CD4-positive, alpha-beta T cell treated with Interleukin-4 for 4 hours (primary cell): ENCODE measurements at places on chromosomes 5 and 9.

GRCh38 chr9:84296146-84296843, 44.3 kb downstream of the SLC28A3 start:
- DNase-seq = peak; percentile 72

DNA sequence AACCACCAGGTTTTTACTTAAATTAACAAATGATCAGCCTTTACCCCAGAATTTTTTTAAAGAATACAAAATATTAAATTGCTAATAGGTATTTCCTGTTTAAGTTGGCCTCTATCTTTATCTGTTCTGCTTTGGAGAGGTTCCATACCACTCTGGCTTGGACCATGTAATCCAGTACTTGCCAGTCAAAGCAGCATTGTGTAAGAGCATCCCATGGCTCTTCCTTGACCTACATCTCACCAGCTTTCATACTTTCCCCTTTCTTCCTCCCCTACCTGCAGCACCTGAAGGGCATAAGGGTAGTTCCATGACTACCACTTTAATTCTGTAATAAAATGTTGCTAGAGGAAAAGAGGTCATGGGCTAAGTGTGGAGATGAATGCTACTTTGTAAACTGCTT, 140.8 kb upstream of the MTAP start:
- DNase-seq = no peak

GRCh38 chr9:10168241-10168640, 444.6 kb downstream of the PTPRD start:
- no peak for DNase-seq

DNA sequence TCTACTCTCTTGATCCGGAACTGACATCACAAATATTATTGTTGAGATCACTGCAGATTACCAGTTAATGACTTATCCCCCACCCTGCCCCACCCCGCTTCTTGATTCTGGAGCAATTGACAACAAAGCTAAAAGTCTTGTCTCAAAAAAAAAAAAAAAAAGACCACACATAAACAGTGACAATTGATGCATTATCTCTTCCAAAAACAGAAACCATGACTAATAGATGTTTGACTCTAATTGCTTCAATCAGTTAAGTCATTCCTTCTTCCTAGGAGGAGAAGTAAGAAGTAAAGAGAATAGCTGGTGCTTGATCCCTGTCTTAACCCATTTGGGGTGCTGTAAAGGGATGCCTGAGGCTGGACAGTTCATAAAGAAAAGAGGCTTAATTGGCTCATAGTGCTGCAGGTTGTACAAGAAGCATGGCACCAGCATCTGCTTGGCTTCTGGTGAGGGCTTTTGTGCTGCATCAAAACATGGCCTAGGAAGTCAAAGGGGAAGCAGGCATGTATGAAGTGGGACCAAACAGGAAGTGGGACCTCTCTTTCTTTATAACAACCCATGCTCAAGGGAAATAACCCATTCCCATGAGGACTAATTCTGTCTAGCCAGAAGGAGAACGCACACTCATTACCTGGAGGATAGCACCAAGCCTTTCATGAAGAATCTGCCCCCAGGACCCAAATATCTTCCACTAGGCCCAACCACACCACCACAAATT, 158.7 kb downstream of the TMEM167A start:
- no peak for DNase-seq

DNA sequence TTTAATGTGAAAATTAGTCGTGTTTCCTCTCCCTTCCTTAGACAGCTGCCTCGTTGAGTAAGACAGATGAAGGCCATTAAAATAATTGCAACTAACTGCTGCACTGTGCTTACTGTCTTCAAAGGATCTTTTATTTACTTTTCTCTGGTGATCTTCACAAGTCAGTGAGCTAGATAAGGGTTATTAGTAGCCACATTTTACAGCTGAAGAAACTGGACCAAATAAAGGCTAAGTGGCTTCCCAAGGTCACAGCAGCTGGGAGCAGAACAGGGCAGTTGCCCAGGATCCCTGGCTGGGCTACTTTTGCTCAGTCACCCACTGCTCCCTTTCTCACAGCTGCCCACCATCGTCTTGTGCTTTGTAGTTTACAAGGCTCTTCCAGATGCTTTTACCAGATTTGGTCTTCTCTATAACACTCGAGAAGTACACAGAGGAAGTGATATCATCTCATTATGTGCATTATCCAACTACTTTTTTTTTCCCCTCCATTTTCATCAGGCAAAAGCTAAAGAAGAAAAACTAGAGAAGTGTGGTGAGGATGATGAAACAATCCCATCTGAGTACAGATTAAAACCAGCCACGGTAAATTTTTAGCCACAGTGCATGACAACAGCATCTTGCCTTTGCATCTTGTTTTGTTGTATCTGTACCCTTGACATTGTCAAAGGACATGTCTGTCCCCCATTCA, 61.8 kb downstream of the ERAP1 start:
- DNase-seq = no peak

- no peak for DNase-seq
These were observed 102.6 kb downstream of the DAB2IP start for GRCh38 chr9:121753802-121754654.

- DNase-seq = no peak
These were observed 36.0 kb upstream of the PRLR start for GRCh38 chr5:35266276-35266675.

DNA sequence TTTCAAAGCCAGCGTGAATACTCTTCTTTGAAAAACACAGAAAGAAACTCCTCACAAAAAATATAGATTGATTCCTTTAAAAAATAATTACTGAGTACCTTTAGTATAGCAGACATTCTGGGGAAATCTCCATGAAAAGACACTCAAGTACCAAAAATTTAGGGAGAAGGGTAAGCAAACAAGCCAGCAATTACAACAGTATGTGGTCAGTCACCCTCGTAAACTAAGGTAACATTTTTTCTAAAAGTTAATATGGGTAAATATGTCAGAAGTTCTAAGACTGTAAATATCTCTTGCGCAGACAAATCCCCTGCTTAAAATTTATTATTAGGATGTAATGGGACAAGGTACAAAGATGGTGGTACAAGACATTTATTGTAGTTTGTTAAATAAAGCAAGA, 102.0 kb upstream of the PTGER4 start:
- no peak for DNase-seq

- DNase-seq = no peak
These were observed 19.2 kb upstream of the FYB1 start for GRCh38 chr5:39238366-39239105.

DNA sequence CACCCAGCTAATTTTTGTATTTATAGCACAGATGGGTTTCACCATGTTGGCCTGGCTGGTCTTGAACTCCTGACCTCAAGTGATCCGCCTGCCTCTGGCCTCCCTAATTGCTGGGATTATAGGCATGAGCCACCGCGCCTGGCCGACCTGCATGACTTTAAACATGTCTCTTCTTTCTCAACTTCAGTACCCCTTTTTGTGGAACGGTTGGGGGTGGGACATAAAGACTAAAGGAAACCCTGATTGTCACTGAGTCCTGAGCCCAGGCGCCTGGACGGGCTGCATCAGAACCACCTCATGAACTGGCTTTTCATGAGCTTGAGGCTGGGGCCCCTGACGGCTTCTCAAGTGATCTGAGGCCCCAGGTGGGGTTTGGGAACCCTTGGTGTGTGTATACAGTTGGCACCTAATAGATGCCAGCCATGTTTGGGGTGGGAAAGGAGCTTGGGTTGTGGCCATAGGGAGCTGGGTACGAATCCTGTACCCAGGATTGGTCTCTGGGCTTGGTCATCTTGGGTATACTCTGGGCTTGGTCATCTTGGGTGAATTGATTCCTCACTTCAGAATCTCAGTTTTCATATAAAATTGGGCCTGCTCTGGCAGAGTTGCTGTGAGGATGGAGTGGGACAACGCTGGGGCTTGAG, 2.2 kb downstream of the GRK6 start:
- DNase-seq = no peak
